ENCODE measurements at places on chromosomes 11 and 22.
A peak's percentile ranks its signal among the peaks of the same experiment; 100 is the strongest.

DNA sequence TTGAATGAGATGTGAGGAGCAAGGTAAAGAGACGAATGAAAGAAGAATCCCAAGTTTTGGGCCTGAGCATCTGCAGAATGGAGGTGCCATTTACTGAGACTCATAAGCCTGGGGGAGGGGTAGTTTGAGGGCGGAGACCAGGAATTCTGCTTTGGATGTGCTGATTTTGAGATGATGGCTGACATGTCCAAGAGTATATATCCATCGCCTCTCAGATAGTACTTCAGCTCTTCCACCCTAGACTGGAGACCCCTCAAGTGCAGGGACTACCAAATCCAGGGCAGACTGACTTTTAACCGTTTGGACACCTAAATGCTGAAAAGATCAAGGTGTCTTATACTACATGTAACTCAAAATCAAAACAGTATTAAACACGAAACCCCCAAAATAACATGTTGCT is 1.3 kb upstream of the SDF2L1 start:
- DNase-seq, result no peak

DNA sequence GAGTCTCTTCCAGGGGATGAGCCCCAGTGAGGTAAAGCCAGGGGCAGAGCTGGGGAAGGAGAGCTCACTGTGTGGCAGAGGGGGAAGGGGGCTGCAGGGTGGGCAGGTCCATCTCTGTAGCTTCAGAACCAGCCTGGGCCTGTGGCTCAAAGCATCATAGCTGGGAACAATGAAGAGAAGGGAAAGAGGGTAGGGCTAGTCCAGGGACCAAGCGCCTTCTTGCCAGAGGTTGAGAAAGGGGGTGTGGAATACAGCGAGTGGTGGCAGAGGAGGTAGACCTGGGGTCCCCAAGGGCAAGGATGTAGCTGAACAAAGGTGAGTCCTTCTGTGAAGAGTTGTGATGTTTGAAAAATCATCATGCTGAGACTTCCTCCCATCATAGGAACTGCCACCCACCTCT is 1.2 kb upstream of the PLA2G3 start:
- no peak for DNase-seq

GRCh38 chr22:42951093-42951710 is 63.7 kb downstream of the PACSIN2 start:
- DNase-seq, result no peak

GRCh38 chr11:58640386-58641023 is 18.0 kb downstream of the CNTF start:
- peak; percentile 41 for DNase-seq

- no peak for DNase-seq
Observed at GRCh38 chr11:8102965-8103364, 22.0 kb downstream of the TUB start.

DNA sequence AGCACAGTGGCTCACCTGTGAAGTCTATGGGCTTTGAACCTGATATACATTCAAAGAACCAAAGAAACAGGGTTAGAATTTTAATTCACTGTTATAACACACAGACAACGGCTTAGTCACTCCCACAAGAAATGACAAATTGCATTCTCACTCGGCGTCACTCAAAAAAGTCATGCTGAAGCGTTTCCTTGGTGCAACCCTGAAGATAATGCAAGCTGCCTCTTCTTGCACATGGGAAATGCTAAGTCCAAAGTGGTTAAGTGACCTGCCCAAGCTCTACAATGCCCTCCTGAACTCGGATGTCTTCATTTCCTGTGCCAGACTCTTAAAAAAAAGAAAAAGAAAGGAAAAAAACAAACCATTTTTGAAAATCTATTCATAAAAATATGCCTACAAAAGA is 10.0 kb downstream of the LGR4 start:
- no peak for DNase-seq

Data from pons (tissue), 1 donor.